ENCODE measurements at places on chromosomes 4 and X.
A peak's percentile ranks its signal among the peaks of the same experiment; 100 is the strongest.

DNA sequence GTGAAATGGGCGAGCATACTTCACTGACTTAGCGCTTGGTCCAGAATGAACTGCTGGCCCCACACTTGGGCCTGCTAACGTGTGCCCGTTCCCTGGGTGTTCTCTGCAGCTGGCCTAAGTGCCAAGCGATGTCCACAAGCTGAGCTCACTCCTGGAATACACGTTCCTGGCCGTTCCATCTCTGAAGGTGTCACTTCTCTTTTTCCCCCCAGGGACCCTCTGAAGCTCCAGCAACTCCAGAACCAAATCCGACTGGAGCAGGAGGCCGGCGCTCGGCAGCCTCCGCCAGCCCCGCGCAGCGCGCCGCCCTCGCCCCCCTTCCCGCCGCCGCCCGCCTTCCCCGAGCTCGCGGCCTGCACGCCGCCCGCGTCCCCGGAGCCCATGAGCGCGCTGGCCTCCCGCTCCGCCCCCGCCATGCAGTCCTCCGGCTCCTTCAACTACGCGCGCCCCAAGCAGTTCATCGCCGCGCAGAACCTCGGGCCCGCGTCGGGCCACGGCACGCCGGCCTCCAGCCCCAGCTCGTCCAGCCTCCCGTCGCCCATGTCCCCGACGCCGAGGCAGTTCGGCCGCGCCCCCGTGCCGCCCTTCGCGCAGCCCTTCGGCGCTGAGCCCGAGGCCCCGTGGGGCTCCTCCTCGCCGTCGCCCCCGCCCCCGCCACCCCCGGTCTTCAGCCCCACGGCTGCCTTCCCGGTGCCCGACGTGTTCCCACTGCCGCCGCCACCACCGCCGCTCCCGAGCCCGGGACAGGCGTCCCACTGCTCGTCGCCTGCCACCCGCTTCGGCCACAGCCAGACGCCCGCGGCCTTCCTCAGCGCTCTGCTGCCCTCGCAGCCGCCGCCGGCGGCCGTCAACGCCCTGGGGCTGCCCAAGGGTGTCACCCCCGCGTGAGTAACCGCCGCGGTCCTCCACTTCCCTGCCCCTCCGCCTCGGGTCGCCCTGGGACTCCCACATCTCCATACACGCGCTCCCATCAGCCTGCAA lies 132.3 kb downstream of the CBR4 start:
- DNase-seq, result peak; percentile 19

- no peak for DNase-seq
These were observed 552.4 kb upstream of the MAGEB2 start for GRCh38 chrX:29662759-29663503.

DNA sequence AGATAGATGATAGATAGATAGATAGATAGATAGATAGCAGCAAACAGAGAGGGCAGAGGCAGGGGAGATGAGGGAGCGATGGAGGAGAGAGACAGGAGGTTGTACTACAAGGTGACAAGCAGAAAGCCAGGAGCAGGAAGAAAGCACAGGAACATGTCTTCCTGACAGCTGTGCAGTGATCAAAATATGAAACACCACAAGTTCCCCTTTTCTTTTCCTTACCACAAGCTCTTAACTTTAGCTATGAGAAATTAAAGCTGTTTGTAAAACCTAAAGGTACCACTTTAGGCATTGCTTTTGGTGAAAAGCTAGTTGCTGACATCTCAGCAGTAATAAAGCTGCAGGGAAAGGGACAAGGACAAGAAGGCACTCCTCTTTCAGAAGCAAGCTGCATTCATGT lies 9.1 kb upstream of the MAGED4B start:
- no peak for DNase-seq

DNA sequence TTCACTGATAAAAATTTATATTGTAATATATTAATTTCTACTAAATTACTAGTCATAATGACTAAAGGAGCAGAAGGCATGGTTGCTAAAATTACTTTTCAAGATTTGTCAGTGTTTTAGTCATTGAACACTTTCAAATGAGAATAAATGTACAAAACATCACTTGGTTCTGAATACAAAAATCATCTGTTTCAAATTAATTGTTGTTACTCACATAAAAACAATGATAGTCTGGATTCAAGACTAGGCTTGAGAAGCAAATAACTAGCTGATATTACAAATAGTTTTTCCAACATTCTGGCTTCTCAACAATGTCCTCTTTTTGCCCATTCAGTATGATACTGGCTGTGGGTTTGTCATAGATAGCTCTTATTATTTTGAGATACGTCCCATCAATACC lies 112.5 kb downstream of the ANAPC10 start:
- DNase-seq, result no peak

DNA sequence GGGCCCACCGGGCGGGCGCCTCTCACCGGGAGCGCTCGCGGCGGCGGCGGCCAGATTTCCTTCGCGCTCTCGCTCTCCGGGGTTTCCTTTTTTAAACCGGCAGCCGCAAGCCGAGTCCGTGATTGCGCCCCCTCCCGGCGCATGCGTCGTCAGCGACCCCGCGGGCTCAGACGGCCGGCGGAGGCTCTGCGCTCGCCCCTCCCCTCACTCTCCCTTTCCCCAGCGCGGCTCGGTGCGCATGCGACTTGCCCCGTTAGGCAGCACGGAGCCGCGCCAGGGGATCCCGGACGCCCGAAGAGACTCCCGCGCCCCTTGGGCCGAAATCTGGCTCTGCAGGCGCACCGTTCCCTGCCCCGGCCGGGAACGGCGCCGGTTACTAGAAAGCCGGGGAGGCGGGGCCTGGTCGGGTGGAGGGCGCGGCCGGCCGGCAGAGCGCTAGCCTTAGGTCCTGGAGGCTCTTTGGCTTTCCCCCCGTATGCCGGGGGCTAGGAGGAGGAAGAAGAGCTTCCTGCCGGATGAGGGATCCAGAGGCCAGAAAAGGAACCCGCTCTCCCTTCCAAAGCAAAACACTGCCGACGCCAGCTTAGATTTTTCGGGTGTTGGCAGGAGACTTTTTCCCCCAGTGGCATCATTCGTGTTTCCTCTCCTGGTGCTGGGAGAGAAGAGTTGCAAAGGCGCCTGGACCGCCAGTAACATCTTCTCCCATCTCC lies at the start of gene CLOCK:
CLOCK (minus strand) TSS at position 154 of the 710 bp plus-strand sequence. CDS start 64,124 bp downstream, outside the sequence.
- DNase-seq, result peak; percentile 84

DNA sequence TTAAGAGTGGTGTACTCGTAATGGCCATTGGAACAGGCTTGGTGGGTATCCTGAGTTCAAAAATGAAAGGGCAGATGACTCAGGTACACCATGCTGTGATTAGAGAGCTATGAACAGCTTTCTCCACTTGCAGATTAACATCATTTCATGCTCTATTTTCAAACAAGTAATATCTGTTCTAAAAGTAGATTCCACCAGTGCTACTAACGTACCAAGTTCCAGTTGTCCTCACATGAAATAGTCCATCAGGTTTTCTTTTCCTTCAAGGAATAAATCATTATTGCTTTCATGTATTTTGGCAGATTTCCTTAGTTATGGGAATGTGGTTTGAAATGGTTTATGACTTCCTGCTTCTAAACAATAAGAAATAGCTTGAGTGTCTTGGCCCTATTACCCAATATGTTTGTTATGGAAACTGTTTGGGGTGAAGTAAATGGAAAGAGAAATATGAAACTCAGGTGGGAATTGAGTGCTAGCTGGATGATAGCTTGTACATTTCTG lies 49.9 kb downstream of the PCDH7 start:
- no peak for DNase-seq

- DNase-seq, result no peak
These were observed 9.6 kb upstream of the NAF1 start for GRCh38 chr4:163175971-163176958.

GRCh38 chr4:65600656-65601055 lies 69.6 kb downstream of the EPHA5 start:
- DNase-seq, result no peak

DNA sequence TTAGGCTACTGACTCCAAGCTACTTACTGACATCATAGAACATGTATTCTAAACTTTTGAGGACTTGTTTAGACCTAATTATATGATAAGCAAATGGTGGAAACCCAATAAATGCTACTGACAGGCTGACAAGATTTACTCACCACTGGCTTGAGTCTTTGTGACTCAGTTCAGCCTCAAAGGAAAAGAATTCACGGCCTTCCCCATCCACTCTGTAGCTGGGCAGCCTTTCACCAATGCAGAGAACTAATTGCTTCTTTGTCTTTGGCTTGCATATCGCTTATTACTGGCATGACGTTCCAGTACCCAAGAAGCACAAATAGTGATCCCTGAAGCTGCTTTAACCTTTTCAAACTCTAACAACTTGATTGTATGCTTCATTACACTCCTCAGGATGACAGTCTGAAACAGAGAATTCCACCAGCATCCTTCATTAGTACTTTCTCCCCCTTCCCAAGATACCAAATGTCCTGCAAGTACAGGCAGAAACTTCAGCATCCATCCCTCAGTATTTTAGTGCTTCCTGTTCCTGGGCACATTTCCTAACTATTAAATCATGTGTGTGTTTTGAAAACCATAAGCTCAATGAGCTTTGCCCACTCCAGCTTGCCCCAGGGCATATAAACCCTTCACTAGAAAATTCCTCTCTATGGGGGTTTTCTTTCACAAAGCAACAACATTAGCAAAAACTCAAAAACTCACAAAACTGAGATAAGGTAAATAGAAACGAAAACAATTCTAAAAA lies 298.1 kb upstream of the SLC7A11 start:
- no peak for DNase-seq

GRCh38 chrX:72001471-72001870 lies 90.8 kb downstream of the NHSL2 start:
- no peak for DNase-seq

- no peak for DNase-seq
These were observed 454.1 kb upstream of the ADGRL3 start for GRCh38 chr4:60745800-60746571.

GRCh38 chr4:150906987-150907633 lies 108.0 kb downstream of the LRBA start:
- DNase-seq, result no peak

DNA sequence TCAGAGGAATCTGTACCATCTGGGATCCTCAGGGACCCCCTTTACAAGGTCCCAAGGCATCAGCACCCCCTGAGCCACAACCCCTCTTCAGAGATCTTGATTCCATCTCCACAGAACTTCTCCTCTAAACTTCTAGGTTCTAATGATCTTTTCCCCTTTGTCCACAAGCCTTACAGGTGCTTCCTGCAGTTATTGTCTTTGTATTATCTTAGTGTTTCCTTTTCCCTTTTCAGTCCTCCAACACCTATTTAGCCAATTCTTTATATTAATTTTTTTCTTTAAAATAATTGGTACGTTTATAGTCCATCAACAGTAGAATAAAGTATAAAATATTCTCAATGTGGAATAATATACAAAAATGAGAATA lies 35.2 kb upstream of the FAM241A start:
- DNase-seq, result no peak

DNA sequence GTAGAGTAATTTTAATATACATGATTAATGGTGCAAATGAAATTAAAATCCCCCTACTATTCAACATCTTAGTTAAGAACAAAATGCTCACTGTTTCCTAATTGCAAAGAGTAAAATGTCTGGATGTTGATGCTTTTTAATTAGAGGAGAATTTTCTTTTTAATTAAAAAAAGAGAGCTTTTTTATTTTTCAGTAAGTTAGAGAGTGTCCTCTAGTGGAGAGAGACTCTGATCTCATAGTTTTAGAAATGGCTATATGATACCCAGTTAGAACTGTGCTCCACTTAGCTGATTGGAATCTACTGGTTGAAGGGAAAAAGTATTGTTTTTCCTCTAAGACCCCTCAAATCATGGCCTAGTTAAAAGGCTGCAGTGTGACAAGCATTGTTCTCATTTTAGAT lies 312.0 kb upstream of the MAGEB2 start:
- DNase-seq, result no peak

GRCh38 chr4:950136-951020 lies 18.1 kb downstream of the TMEM175 start:
- no peak for DNase-seq

DNA sequence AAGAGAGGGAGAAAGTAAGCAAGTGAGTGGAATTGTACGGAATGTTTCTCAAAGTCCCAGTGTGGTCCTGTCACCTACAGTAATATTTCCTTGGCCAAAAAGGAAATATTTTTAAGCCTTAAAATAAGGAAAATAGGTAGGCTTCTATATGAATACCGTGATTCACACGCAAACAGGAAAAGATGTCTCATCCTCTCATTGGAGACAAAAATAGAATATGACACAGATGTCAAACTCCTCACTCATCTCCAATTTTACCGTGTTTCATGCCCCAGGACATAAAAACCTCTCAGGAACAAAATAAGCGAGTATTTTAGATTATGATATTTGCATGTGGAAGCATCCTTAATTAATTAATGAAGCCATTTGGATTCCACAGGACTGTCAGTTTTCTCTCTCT lies 1269.5 kb downstream of the RAPGEF2 start:
- no peak for DNase-seq

- DNase-seq, result peak; percentile 41
These were observed 2.5 kb downstream of the CXorf38 start for GRCh38 chrX:40644821-40645358.

- no peak for DNase-seq
These were observed 79.2 kb upstream of the ATOH1 start for GRCh38 chr4:93749292-93749761.

GRCh38 chr4:144399927-144400326 lies 246.0 kb upstream of the HHIP start:
- DNase-seq, result no peak

DNA sequence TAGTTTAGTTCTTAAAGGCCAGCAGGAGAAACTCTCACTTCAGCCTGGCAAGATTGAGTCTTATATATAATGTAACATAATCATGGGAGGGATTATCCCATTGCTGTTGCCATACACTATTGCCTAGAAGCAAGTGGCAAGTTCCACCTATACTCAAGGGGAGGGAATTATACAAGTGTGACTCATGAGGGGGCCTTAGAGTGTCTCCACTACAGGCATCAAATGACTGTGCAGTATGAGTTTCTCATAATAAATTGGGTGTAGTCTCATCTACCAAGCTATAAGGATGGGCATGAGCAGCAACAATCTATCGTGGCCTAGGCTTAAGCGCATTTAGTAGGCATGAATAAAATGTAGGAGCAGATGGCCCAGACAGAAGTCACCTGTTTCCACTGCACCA lies 89.1 kb upstream of the C1GALT1C1 start:
- DNase-seq, result no peak

DNA sequence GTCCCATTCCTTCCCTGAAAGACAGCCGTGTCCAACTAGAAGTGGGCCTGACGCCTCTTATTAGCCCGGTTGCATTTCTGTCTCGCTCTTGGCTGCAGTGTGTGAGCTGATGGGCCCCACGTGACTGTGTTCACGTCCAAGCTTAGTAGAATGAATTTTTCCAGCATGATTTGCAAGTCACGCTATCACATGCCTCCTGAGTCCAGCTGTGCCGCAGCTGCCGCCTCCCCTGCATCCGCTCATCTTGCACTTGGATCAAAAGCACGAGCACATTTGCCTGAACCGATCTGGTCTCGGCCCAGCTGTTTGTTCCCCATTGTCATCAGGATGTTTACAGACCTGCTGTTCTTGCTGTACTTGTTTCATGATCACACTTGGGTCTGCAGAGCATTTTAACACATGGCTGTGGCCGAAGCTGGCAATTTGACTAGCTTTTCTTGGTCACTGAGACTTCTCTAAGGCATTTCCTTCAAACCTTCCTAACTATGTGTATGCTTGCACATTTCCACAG lies 126.5 kb downstream of the KIT start:
- no peak for DNase-seq

GRCh38 chrX:12817528-12817927 lies 26.3 kb downstream of the PRPS2 start:
- no peak for DNase-seq
